Prostate gland (tissue), 2 donors: ENCODE measurements at places on chromosomes 3 and 15. TPM values are rescaled to one million over a fixed set of nuclear protein-coding genes. Genes with fewer than 3 reads are reported as not detected.
A peak's percentile ranks its signal among the peaks of the same experiment; 100 is the strongest.

DNA sequence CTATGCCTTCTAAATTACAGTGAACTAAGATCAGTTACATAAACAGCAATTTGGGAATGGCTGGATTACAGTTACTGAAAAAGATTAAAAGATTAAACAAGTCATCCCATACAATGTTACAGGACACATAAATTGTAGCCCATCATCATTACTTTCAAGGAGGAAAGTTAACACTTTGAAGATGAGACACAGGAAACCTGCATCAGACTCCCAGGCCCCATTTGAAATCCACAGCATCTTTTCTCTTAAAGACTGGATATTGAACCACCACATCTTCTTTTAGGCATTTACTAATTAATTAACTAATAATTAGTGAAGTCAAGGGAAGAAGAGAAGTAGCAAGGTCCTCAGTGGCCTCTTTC, 170.2 kb downstream of the PLCL2 start:
- no peak for DNase-seq

The SLC28A2 gene
- not detected for total RNA-seq

The LRRC31 gene
- total RNA-seq = 1.1 TPM

The KBTBD13 gene
- total RNA-seq = 0.57 TPM

- DNase-seq = no peak
Observed at GRCh38 chr3:174294616-174295015, 564.5 kb upstream of the NAALADL2 start.

The SUMF1 gene
- 59.1 TPM for total RNA-seq

DNA sequence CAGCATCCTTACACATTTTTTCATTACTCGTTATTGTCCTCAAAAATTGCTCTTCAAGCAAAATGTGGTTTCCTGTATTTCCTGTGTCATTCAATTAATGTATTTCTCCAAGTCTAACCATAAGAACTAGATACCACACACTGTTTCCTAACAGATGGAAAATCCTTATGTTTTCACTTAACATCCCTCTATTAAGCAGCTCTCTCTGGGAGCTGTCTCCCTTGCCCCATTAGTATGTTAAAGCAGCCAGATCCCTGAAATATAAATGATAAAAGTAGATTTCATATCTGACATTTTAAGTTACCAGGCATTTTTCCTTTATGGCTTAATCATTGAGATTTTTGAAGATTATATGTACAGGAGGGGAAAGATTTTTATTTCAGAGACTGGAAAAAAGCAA, 15.9 kb downstream of the PFN2 start:
- DNase-seq = no peak

GRCh38 chr3:97884586-97885123, 62.8 kb downstream of the CRYBG3 start:
- no peak for DNase-seq

The TLR9 gene
- 0.17 TPM for total RNA-seq

DNA sequence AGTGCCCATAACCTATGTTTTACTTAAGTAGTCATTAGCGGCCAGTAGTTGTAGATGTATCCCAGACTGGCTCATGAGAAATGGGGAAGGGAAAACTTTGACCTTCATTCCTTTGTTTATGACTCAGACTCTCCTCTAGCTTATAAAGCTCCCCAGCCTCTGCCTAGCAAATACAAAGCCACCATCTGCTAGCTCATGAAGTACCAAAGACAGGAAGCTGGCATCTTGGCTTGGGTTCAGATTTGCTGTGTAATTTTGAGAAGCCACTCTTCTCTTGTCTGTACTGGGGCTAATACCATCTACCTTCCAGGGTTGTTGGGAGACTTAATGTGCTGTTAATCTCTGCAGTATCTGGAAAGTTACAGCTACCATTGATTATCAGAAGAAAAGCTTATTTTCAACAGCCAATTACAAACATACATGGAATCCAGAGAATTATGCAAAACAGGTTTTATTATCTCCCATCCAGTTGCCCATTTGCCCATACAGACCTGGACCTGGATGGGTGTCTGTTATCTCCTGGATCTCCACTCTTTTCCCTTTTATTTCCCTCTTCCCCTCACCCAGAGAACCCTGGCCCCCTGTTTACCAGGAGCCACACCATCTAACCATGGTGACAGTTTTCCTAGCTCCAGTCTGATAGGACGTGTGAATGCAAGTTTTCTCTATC, 153.8 kb downstream of the SEMA6D start:
- DNase-seq = no peak

- DNase-seq = no peak
Observed at GRCh38 chr3:188207941-188208515, 54.1 kb downstream of the LPP start.

The GPR62 gene
- total RNA-seq = 0.97 TPM

DNA sequence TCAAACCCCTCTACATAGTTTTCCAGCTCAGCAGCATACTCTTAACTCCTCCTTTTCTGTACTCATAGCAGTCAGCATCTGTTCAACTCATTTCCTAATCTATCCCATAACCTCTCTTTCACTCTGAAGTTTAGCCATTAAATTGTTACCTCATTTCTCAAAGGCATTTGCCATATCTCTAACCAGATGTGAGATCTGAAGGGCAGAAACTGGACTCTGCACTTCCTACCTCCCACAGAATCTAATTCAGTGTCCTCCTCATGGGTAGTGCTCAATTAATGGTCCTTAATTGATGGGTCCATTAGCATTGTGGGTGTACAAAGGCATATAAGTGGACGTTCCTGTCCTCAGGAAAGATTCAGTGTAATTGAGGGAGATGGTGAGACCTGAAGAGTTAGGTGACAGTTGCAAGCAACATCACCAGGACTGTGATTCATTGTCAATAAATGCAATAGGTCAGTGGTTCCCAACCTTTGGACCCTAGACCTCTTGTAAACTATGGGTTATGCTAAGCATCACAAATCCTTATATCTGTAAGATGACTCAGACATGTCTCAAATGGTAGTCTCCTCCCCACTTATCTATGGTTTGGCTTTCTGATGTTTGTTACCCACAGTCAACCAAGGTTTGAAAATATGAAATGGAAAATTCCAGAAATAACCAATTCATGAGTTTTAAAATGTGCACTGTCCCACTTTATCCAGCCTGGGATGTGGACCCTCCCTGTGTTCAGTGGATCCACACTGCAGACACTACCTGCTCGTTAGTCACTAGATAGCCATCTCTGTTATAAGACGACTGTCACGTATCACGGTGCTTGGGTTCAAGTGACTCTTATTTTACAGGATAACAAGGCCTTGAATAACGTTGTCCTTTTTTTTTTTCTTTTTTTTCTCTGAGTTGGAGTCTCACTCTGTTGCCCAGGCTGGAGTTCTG, 25.0 kb upstream of the UACA start:
- DNase-seq = no peak

DNA sequence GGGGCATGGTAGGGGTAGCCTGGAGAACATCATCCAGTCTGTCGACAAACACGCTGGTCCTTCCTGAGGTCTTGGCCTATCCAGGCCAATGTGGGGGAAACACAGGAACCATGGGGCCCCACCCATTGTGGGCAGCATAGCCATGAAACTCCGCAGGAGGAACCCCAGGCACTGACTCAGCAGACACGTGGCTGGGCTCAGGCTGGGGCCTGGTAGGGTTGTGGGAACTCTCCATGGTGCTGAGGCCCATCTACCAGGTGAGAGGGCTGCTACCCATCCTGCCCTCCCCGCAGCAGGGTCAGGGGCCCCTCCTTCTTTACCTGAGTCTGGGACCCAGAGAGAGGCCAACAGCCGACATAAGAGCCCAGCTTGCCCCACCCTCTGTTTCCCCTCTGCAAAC, 22.6 kb upstream of the CACNA2D2 start:
- DNase-seq = no peak

DNA sequence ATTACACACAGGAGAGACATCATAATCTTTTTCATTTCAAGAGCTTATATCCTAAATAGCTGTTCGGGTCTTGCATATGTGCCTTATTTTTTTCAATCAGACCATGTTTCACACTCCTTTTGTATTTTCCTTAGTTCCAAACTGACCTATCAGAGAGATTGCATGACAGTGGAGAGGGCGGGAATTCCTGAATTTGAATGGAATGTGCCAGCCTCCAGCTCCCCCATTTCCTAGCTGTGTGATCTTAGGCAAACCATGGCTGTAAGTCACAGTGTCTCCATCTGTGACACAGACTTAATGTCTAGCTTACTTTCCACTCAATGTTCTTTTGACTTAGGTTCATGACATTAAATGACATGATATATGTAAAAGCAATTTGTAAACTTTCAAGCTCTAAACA, 62.0 kb upstream of the CSTA start:
- DNase-seq = no peak

DNA sequence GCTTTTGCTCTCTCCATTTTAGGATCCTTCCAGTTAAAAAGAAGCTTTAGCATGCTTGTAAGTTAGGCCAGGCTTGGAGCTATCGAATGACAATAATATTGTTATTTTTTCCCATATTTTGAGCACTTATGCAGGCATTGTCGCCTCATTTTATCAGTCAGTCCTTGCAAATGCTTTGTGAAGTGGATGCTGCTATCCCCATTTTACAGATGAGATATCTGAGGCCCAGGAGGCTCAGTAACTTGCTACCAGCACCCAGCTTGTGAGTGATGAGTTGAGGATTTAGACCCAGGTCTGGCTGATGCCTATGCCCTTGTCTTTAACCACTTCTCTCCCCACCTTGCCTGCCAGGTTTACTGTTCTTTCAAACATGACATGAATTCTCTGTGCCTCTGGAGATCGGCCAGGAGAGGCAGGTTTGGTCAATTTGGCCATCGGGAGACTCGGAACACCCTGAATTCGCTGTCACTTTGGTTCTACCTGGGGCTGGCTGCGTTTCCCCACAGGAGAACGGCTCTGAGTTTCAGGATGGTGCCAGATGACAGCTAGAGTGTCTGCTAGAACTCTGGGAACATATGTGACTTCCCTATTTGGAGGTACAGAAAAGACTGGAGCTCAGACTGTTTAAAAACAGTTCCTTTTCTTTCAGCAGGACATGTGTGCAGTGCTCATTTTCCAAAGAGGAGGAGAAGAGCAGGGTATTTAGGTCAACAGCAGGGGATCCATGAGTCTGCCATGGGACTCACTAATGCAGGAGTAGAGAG, 25.5 kb upstream of the ZNF710 start:
- DNase-seq = no peak

- DNase-seq = no peak
Observed at GRCh38 chr3:8555725-8556472, 54.3 kb downstream of the LMCD1 start.

The HHLA2 gene
- 2.6 TPM for total RNA-seq

The NRG4 gene
- 3.5 TPM for total RNA-seq

- no peak for DNase-seq
Observed at GRCh38 chr3:107271787-107272387, 105.4 kb upstream of the CCDC54 start.

- no peak for DNase-seq
Observed at GRCh38 chr3:77071809-77072208, 31.9 kb downstream of the ROBO2 start.

DNA sequence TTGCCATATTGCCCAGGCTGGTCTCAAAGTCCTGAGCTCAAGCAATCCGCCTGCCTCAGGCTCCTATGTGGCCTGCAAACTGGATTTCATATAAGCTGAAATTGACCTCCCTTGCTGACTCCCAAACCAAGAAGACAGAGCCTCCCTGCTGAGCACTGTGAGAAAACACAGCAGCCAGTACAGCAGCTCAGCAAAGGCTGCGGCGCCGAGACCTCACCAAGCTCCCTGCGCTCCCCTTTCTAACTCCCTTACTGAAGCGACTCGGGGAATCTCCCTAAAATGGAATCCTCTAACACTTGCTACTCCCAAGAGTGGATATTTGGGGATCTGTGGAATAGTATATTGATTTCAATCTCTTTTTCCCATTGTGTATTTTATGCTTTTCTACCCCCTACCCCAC, 34.6 kb downstream of the MUC20 start:
- no peak for DNase-seq

The ARHGEF26 gene
- total RNA-seq = 15.4 TPM

DNA sequence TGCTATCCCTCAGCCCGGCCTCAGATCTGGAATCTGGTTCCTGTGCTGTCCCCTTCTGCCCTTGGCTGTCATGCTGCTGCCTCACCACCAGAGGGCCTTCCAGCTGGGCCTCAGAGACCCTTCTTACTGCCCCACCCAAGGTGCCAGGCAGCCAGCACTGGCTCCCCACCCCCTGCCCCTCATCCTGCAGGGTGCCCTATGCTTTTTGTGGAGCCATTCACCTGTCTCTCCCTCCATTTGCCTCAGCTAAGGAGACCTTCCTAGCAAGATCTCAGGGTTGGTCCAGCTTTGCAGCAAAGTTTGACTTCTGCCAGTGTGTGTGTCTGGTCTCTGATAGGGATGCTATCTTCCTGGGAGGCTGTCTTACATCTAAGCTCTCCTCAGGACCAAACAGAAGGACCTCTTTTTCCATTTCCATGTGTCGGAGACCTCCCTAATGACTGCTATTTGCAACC, 1.9 kb upstream of the VWA5B2 start:
- DNase-seq = no peak

- DNase-seq = peak; percentile 76
Observed at GRCh38 chr3:167814441-167814951, 79.0 kb downstream of the SERPINI1 start.

GRCh38 chr3:172573422-172573821, 50.2 kb upstream of the TNFSF10 start:
- DNase-seq = no peak

The AGTR1 gene
- total RNA-seq = 3.3 TPM

- no peak for DNase-seq
Observed at GRCh38 chr3:42114130-42114725, 23.1 kb downstream of the TRAK1 start.

The TRPM1 gene
- total RNA-seq = 5.5 TPM

DNA sequence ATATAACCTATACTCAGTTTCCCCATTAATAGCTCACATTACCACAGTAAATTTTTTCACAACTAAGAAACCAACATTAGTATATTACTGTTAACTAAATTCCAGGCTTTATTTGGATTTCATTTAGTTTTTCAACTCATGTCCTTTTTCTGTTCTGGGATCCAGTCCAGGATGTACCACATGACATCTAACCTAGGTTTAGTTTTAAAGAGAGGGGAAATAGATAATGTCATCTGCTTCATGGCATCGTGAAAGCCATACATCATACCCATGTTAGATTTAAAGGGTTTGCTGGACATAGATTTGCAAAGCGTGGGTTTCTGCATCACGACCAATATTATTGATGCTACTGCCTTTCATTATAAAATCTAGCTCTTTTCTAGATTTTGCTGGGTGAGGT, 33.2 kb upstream of the RPP14 start:
- DNase-seq = no peak

GRCh38 chr15:63559753-63560152, 37.4 kb upstream of the FBXL22 start:
- DNase-seq = no peak

- DNase-seq = no peak
Observed at GRCh38 chr15:69668963-69669362, 216.3 kb downstream of the RPLP1 start.

DNA sequence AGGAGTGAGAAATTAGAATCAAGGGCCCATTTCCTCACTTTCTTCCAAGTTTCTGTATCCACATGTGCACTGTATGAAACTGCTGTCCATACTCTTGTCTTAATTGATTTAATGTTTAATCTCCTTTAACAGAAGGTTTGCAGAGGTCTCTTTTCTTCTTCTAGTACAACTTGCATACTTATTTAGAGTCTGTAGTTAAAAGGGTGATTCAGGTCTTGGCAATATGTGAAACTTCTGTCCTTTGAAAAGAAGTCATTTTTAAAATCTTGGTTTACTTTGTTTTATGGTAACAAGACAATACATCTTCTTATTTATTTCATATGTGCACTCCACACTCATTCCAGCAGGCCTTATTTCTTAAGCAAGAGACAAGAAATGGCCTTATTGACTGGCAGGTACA, 25.8 kb downstream of the TMEM45A start:
- no peak for DNase-seq

GRCh38 chr3:186492385-186492984, 51.7 kb downstream of the CRYGS start:
- DNase-seq = no peak

GRCh38 chr3:141242377-141243092, 10.9 kb downstream of the PXYLP1 start:
- DNase-seq = no peak
